ENCODE measurements at places on chromosomes 6 and 20.

DNA sequence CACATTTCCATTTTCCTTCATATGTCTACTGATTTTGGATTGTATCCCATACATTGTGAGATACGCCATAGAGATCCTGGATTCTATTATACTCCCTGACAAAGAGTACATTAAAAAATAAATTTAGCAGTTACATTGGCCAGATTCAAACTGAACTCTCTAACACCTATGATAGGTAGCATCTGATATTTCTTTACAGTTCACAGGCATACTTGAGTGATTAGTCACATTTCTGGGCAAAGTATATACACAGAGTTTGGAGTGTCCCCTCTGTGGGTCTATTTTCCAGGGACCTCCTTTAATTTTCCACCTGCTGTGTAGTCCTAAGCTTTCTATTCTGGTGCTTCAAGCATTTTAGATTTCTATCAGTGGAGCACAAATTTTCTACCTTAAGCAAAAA, 96.4 kb downstream of the TBC1D32 start:
- no peak for DNase-seq

DNA sequence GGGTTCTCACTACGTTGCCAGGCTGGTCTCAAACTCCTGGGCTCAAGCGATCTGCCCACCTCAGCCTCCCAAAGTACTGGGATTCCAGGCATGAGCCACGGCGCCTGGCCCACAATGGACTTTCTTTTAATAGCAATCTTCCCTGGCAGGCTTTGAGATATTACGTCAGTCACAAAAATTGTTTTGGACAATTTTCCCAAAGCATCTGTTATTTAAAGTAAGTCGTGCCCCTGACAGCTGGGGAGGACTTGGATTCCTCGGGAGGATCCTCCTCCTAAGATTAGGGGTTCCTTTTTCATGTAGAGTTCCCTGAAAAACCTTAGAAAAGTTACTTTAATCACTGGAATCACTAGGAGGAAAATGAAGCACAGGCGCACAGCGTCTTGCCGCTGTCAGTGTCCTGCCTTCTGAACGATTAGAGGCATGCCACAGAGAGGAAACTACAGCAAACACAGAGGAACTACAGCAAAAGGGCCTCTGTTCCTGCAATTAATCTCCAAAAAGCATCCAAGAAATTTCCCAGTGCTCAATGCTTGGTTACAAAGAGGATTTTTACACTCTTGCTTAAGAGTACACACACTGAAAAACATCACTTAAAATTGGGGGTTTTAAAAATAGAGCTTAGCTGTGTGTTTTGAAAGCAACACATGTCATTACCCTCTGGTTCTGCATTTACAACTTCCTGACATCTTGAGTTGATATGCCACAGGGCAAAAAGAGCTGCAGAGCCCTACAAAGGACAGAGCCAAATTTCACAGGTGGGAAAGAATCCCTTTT, 4.5 kb downstream of the ACSS1 start:
- no peak for DNase-seq

- no peak for DNase-seq
These were observed 23.3 kb downstream of the NAPB start for GRCh38 chr20:23397961-23398360.

- DNase-seq = no peak
These were observed 32.7 kb downstream of the ROS1 start for GRCh38 chr6:117393045-117393444.

DNA sequence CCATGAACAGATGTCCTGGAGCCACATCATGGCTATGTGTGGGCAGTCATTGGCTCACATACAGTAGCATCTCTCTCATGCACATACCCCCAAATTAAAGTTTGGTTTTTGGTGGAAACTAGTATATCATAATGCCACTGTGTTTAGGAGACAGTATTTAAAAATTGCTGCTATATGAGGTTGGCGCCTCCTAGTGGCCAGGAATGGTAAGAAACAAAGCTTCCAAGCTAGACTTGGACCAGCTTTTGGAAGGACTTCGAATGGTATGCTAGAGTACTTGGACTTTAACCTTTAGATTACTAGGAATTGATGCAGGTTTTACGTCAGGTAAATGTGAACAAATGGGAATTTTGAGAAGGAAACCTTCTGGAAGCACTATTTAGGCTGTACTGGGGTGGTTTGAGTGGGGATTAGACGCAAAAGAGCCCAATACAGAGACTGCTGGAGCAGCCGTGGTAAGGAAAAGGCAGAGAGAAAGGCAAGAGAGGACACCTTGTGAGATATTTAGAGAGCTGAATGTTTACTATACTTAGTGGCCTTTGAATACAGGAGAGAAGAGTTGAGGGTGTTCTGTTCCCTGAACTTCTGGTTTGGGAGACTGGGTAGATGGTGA, 23.8 kb downstream of the PRSS35 start:
- DNase-seq = no peak

All from stimulated activated CD4-positive, alpha-beta T cell treated with anti-CD3 and anti-CD28 coated beads, Interleukin-1b, Interleukin-23, amount 100 ng/mL, for 4 hours (primary cell).